ENCODE measurements at places on chromosomes 2 and 18. TPM values are rescaled to one million over a fixed set of nuclear protein-coding genes. Genes with fewer than 3 reads are reported as not detected.
A peak's percentile ranks its signal among the peaks of the same experiment; 100 is the strongest.

The RAB6C gene
- not detected for total RNA-seq

The TNFRSF11A gene
- total RNA-seq, result 42.5 TPM

DNA sequence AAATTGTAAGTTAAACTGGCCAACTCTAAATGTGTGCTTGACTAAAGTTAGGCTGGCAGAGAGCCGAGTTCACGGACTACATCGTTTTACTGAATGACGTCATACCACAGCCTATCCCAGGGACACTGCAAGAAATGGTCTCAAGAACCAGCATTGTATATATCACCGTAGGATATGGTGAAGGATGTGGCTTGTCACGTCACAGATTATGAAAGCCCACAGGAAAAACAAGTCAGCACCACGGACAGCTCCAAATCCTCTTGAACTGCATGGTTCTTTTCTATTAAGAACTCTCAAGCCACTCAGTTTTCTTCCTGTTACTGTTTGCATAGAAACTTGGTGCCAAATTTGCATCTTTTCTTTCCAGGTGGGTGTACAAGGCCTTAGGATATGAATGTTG is 85.1 kb upstream of the ACAA2 start:
- peak; percentile 80 for DNase-seq

GRCh38 chr2:43129676-43130547 is 96.5 kb downstream of the ZFP36L2 start:
- no peak for DNase-seq

- peak; percentile 58 for DNase-seq
These were observed 1.9 kb upstream of the ODC1 start for GRCh38 chr2:10449838-10450691.
